ENCODE measurements at places on chromosomes 1 and 21. TPM values are rescaled to one million over a fixed set of nuclear protein-coding genes. Genes with fewer than 3 reads are reported as not detected.

DNA sequence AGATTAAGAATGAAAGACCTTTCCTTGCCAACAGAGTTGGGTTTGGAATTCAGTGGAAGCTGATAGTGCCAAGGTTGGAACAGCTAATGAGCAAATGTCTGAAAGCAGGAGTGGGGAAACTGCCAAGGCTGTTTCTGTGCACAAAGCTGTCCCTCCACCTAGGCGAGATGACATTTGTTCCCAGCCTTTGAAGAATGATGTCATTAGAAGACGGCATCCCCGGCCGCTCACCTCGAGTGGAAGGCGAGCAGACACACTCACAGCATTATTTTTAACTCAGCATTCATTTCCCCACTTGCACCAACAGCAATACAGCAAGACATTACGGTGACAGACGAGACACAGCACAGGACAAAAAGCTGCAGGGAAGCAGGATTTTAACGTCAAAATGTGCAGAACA is 463.9 kb downstream of the PCP4 start:
- no peak for DNase-seq

- peak; percentile 16 for DNase-seq
Observed at GRCh38 chr1:228289996-228290881, 82.4 kb downstream of the OBSCN start.

DIRAS3 gene
- 10.0 TPM for total RNA-seq

MRPL37 gene
- total RNA-seq: 89.3 TPM

KLF17 gene
- not detected for total RNA-seq

Measured in heart left ventricle (tissue), 16 donors.